ENCODE measurements at places on chromosomes 7 and 10. TPM values are rescaled to one million over a fixed set of nuclear protein-coding genes. Genes with fewer than 3 reads are reported as not detected.

DNA sequence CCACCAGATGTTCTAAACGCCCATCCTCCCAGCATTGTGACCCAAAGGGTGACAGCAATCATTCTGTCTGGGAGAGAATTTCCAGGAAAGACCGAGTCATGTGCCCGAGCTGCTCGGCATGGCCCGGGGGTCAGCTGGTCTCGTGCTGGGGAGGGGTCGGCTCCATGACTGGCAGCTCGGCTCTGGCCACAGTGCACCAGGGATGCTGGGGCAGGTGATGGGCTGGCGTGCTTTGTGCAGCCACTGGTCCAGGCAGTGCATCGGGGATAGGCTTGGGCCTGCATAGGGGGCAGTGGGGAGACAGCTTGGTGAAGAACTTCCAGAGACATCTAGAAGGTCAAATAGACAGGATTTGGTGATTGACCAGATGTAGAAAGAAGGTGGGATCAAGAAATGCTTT lies 39.2 kb upstream of the PSMG3 start:
- no peak for DNase-seq

DNA sequence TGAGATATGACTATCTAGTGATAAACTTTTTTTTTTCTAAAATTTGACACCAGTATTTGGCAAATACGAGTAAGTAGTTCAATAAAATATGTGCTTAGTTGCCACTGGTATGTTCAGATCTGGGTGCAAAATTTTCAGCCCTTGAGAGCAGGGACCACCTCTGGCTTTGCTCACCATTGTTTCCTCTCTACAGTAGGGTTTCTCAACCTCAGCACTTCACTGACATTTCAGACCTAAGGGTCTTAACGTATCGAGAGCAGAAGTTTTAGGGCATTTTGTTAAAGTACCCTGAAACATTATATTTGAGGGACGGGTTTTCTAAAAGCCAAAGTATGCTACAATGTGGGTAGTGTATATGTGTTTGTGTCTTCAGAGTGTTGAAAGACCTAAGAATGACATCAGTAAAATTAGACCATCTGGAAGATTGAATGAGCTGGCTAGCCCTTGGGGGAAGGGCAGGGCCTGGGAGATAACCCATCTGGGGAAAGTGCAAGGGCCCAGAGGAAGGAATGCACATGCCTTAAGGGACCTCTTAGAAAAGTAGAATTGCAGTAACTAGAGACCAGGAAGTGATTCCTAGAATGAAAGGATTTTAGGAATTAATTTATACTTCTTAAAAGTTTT lies 11.8 kb downstream of the BZW2 start:
- DNase-seq = no peak

HOXA3 gene
- not detected for total RNA-seq

CADPS2 gene
- not detected for total RNA-seq

DNA sequence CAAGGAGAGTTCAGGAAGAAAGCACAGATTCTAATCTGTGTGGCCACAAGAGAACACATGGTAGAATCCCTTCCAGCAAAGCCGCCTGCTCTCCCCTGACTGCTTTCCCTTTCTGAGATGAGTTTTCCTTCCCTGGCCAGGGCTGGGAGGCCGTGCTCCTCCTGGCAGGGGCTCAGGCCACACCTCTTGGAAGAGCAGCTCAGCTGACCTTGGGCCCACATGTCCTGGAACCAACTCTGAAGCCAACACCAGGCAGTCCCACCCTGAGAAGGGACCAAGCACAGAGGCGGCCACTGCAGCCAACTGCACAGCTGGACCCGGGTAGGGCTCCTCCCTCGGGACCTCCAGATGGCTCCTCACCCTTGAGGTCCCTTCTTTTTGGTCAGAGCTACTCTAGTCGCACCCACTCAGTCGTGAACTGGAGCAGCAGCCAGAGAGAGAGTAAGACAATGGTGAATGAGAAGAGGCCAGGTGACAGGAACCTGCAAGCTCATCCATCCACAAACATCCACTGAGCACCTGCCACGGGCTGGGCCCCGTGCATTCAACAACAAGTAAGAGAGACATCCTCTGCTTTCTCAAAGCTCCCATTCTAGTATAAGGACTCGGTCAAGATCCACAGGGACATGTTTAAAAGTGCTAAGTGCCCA lies 40.3 kb downstream of the FAM53B start:
- no peak for DNase-seq

EBLN1 gene
- total RNA-seq = not detected

KCND2 gene
- not detected for total RNA-seq

DNA sequence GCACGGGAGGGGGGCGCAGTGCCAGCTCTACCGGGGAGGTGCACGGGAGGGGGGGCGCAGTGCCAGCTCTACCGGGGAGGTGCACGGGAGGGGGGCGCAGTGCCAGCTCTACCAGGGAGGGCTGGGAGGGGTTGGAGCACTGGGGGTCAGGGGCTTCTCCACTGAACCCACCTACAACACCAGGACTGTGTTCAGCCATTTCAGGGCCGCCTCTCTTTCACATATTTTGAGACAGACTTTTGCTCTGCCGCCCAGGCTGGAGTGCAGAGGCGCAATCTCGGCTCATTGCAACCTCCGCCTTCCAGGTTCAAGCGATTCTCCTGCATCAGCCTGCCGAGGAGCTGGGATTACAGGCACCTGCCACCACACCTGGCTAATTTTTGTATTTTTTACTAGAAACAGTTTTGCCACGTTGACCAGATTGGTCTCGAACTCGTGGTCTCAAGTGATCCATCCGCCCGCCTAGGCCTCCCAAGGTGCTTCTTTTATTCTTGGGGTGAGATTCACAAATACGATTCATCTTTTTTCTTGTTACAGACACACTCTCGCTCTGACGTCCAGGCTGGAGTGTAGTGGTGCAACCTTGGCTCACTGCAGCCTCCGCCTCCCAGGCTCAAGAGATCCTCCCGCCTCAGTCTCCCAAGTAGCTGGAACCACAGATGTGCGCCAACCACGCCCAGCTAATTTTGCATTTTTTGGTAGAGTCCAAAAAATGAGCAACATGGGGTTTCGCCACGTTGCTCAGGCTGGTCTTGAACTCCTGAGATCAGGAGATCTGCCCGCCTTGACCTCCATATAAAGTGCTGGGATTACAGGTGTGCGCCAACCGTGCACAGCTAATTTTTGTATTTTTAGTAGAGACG lies 37.0 kb downstream of the ADAP1 start:
- no peak for DNase-seq

NEUROD6 gene
- not detected for total RNA-seq

DNA sequence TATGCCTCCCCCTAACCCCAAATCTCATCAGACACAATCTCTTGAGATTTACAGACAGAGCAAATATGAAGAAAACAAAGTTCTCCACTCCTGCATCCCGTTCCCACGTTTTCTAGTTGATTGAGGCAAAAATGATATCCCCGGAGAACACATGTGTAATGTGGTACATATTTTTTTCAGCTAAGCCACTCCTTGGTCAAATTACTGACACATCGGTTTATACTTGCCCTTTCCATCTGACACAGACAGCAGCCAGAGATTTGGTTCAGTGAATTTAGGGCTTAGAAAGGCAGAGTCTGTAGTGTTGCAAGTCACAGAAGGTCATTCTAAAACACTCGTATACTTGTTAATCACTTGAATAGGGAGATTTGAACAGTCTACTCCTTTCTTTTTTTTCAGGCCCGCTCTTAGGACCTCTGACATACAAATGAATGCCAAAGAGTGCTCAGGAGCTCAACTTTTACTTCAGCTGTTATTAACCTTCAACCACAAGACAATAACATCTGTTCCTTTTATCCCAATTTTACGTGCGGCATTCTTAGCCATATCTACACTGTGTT lies 1.8 kb upstream of the DDX50 start:
- DNase-seq = no peak

GRCh38 chr7:94052398-94053180 lies 48.4 kb upstream of the BET1 start:
- DNase-seq = no peak

DNA sequence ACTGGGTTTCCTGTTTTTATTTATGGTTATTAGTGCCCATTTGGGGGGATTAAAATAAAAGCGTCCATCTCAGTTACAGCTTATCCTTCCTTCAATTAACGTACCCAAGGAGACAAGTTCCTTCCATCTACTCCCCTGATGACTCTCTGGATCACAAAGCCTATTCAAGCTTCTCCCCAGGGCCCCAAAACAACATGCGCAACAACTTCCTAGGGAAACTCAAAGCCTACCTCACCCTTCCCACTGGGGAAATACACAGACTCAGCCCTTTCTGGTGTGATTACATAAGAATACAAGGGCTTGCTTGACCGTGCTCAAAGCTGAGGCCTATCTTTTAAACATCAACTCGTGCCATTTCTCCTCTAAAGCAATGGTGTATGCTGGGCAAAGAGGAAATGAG lies 112.4 kb downstream of the CDK6 start:
- no peak for DNase-seq

Data from activated CD8-positive, alpha-beta memory T cell treated with anti-CD3 and anti-CD28 coated beads, Interleukin-2, amount 10 ng/mL, durations not matched to agents 7 days and 5 days (primary cell).